Nephron progenitor cell (in vitro differentiated cells): ENCODE measurements at places on chromosomes 5 and 9.

- no peak for DNase-seq
Measured at GRCh38 chr5:116303340-116303739, 218.5 kb downstream of the COMMD10 start.

GRCh38 chr9:134531220-134531970, 110.2 kb upstream of the COL5A1 start:
- no peak for DNase-seq

GRCh38 chr5:163190283-163190682, 247.1 kb upstream of the CCNG1 start:
- DNase-seq = no peak

- no peak for DNase-seq
Measured at GRCh38 chr5:156481741-156482140, 154.8 kb downstream of the SGCD start.

DNA sequence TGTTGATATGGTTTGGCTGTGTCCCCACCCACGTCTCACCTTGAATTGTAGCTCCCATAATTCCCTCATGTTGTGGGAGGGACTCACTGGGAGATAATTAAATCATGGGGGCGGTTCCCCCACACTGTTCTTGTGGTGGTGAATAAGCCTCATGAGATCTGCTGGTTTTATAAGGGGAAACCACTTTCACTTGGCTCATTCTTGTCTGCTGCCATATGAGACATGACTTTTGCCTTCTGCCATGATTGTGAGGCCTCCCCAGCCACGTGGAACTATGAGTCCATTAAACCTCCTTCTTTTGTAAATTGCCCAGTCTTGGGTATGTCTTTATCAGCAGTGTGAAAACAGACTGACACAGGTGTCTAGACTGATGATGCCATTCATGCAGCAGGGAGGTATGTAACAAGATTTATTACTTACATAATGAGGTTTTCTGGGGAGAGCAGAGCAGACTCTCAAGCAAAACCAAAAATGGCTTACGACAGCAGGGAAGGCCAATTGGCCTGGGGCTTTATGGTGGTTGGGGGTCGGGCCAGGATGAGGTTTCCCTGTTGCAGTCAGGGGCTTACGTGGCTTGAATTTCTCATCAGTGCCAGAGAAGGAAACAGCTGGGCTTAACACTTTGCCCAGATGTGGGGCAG, 9.5 kb upstream of the COMMD10 start:
- DNase-seq = no peak

DNA sequence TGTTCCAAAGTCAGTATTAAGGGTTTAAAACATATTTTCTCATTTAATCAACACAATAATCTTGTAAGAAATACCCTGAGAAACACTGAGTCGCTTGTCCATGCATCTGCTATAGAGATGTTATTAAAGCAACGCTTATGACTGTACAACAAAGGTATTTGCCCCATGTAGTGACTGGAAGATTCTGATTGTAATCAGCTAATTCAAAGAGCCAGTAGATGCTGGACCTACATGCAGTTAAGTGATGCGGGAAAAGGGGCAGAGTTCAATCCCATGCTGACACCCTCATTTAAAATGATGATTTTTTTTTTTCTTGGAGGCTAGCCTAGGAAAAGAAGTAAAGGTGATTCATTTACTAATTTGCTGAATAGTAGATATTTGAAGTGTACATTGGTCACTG, 149.3 kb upstream of the MTAP start:
- no peak for DNase-seq

GRCh38 chr5:35822511-35822910, 34.2 kb upstream of the IL7R start:
- DNase-seq = no peak

DNA sequence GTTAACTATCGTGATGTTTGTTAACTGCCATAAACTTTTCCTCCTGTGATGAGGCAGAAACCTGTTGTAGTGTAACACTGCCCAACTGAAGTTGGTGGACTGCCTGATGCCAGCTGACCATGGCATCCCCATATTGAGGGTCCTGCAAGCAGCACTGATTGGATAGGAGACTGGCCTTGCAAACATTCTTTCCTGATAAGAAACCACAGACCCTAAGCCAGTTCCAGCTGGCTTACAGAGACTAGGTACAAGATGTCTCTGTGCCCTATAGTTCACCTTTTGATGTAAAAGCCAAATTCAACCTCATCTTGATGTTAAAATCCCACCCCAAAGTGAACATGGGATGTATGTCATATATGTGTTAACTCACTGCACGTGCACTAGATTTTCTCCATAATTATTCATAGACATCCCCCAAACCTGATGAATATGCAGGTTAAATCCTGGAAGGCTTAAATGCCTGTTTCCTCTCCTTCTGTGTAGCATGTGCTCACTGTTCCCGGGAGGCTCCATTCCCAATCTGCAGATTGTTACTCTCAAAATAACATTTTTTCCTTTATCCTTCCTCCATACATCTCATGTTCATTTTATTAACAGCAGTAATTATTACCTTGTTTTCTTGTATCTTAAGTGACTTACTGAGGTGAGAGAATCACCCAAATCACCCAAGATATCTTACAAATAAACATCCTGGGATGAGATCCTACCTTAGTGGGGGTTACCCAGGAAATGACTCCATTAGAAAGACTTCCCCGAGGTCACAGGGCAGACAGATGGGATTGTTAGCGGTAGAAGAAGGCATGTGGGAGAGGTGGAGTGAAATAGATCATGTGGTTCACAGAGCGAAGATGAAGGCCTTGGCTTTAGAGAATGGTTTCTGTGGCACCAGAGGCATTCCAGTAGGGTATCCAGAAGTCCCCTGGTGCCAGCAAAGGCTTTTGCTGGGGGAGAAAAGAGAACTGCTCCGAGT, 566.7 kb downstream of the CCDC171 start:
- DNase-seq = no peak

- DNase-seq = no peak
Measured at GRCh38 chr5:72605632-72606031, 98.4 kb upstream of the ZNF366 start.

- no peak for DNase-seq
Measured at GRCh38 chr9:121071756-121072421, 2.9 kb upstream of the CNTRL start.
